ENCODE measurements at places on chromosomes 16 and 17.

DNA sequence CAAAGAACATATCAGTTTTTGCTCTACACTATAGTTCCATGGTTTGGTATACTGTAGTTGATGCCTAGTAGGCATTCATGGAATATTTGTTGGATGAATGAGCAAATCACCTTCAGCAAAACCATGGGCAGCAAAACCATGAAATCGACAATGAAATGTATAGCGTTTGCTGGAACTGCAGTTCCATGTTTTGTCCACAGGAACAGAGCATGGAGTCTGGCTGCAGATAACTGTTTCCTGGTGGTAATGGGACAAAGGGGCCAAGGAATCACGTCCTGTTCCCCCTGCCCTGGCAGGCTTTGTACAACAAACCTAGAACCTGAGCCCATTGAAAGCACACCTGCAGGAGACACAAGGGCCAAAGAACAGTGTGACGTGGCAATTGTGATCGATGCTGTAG lies 101.1 kb downstream of the USP31 start:
- no peak for DNase-seq

GRCh38 chr17:82878527-82878926 lies 38.7 kb upstream of the ZNF750 start:
- DNase-seq: no peak

GRCh38 chr17:63641692-63642448 lies 19.7 kb downstream of the MAP3K3 start:
- DNase-seq: no peak

- no peak for DNase-seq
Measured at GRCh38 chr16:65315081-65315780, 193.4 kb upstream of the CDH11 start.

All from RWPE2 (cell line).